ENCODE measurements at places on chromosomes 12 and 14. TPM values are rescaled to one million over a fixed set of nuclear protein-coding genes. Genes with fewer than 3 reads are reported as not detected.

Gene TUBA1A
- 2,410 TPM for total RNA-seq

Gene SAMD15
- total RNA-seq = 1.0 TPM

Gene SEL1L
- 37.5 TPM for total RNA-seq

Gene LPCAT3
- total RNA-seq = 21.7 TPM

Gene ITPR2
- 5.0 TPM for total RNA-seq

Gene CIROP
- 0.45 TPM for total RNA-seq

Gene CPNE6
- not detected for total RNA-seq

Gene LGR5
- total RNA-seq = under 0.01 TPM

Gene GLT8D2
- 25.9 TPM for total RNA-seq

Gene LBHD2
- not detected for total RNA-seq

Gene GZMH
- total RNA-seq = not detected

Gene CLEC2A
- total RNA-seq = not detected

Gene SUSD6
- 4.4 TPM for total RNA-seq

Gene VIPAS39
- 21.7 TPM for total RNA-seq

Gene HOXC12
- total RNA-seq = not detected

Gene CACNA1C
- total RNA-seq = 0.74 TPM

Gene PTHLH
- total RNA-seq = not detected

Gene KRT75
- total RNA-seq = not detected

Gene HIGD1C
- not detected for total RNA-seq

Gene RASSF8
- 12.9 TPM for total RNA-seq

Gene ALX1
- total RNA-seq = 0.45 TPM

Gene CDKN3
- 140 TPM for total RNA-seq

Gene HCFC2
- 10.1 TPM for total RNA-seq

Gene CD163
- total RNA-seq = not detected

Gene HELB
- 1.2 TPM for total RNA-seq

Gene OR6C68
- total RNA-seq = not detected

Gene RNASE7
- total RNA-seq = not detected

Gene ACRBP
- total RNA-seq = 0.89 TPM

Gene LRFN5
- total RNA-seq = 2.9 TPM

Gene CLEC9A
- not detected for total RNA-seq

Gene PUS1
- 12.5 TPM for total RNA-seq

Gene CLEC1B
- total RNA-seq = not detected

Gene STAC3
- 0.50 TPM for total RNA-seq

Gene LRRK2
- 0.84 TPM for total RNA-seq

Gene DPPA3
- total RNA-seq = not detected

Gene SLC7A8
- 0.34 TPM for total RNA-seq

Gene ADCY4
- 0.17 TPM for total RNA-seq

Gene CACNA2D4
- 1.0 TPM for total RNA-seq

All from bronchus fibroblast of lung (primary cell).